RKO (cell line): ENCODE measurements at places on chromosomes 1 and 21.

DNA sequence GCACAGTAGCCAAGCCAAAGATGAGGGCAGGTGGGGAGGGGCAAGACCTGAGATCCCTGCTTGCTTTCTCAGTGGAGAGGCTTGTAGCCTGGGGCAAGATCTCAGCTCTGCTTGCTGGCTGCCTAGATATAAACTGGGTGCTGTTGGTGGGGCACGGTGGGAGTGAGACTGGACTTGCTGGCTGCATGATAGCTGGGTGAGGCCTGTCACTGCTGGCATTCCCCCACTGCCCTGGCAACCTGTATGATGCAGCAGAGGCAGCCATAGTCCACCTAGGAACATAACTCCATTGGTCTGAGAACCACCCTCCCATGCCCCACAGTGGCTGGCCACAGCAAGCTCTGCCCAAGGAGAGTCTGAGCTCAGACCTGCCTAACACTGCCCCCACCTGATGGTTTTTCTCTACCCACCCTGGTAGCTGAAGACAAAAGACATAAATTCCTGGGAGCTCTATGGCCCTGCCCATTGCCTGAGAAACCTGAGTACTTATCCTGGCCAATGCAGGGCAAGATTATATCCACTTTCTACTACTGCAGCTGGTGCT is 261.9 kb upstream of the DEPDC1 start:
- no peak for DNase-seq

DNA sequence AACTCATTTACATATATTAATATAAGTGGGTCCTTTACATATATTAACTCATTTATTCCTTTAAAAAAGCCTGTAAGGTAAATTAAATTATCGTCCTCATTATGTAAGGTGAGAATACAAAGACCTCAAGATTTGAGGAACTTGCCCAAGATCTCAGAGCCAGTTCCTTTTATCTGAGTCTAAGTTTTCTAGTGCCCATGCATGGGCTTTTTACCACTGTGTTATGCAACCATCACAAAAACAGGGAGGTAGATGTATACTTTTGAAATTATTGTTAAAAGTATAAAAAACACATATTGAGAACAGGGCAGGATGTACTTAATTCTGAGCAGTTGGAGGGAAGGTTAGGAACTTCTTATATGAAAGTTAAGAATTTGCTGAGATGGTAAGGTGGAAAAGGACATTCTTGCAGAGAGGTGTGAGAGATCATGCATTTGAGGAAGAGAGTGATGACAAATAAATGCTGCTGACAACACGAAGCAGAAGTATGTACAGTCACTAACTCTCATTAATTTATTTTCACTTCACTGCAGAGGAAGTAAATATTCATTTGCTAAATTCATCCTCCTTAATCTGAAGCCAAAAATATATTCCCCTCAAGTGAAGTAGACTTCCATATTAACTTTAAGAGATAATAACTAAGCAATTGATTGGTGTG is 28.9 kb upstream of the LYPLAL1 start:
- DNase-seq: no peak

DNA sequence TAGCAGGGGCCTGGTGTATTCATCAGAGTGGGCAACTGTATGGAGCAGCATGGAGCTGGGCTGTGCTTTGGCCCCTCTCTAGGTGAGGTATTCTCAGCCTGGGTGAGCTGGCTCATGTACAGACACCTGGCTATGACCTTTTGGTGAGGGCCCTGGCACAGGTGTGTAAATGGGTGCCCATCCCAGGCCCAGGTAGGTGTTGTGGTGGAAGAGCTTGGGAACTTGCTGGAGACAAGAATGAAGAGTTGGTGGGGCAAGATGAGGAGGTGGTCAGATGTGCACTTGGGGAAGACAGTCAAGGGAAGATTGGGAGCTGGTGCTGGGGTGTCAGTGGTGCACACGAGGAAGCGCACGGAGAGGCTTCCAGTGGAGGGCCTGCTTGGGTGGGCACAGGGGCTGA is 95.5 kb downstream of the TRIM11 start:
- no peak for DNase-seq

DNA sequence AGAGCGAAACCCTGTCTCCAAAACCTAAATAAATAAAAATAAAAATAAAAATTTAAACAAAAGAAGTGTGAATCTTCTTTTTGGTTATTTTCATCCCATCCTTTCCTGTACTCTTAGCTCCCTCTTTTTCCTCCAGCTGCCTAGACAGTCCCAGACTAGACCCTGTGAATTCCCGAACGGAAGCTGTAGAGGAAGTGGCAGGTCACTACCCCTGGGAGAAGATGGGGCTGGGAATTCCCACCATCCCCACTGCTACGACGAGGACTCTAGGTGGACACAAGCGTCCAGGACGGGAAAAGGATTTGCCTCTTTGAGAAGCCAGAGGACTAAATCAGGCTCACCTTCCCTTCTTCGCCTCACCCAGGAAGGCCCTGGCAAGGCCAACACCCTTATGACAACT is 12.6 kb downstream of the RHBDL2 start:
- no peak for DNase-seq

- DNase-seq: no peak
Observed at GRCh38 chr1:203744075-203744972, 20.7 kb upstream of the LAX1 start.
